ENCODE measurements at places on chromosomes 1 and 21.

DNA sequence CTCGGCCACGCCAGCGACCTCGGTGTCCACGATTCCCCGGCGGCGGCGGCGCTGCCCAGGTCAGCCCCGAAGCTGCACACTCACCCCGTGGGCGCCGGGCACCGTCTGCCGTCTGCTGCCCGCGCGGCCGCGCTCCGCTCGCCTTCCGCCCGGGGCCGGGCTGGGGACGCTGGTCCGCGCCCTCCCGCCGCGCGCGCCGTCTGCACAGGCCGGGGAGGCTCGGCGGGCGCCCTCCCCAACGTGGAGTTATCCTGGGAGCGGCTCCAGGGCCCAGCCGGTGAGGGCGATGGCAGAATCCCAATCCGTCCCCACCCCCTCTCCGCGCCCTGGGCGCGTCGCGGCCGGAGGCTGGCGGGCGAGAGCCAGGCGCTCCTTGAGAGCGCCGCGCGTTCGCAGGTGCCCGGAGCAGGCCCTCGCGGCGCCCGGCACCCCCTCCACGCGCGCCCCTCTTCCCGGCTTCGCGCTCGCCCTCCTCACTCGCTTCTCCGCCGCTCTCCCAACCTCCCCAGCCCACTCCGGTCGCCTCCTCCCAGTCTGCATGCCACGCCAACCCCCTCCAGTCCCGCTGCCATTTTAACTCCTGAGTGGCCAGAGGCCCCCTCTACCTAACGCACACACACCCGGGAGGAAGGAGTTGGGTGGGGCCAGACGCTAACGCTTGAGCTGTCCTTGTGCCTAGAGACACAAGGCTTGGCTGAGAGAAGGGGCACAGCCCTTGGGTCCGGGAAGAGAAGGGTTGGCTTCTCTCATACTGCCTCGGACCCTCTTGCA is at the start of gene LRRN2:
Gene LRRN2, minus strand, starts transcription at position 503 of the 771 bp plus-strand sequence. CDS start 65,746 bp downstream, outside the sequence.
- no peak for DNase-seq

DNA sequence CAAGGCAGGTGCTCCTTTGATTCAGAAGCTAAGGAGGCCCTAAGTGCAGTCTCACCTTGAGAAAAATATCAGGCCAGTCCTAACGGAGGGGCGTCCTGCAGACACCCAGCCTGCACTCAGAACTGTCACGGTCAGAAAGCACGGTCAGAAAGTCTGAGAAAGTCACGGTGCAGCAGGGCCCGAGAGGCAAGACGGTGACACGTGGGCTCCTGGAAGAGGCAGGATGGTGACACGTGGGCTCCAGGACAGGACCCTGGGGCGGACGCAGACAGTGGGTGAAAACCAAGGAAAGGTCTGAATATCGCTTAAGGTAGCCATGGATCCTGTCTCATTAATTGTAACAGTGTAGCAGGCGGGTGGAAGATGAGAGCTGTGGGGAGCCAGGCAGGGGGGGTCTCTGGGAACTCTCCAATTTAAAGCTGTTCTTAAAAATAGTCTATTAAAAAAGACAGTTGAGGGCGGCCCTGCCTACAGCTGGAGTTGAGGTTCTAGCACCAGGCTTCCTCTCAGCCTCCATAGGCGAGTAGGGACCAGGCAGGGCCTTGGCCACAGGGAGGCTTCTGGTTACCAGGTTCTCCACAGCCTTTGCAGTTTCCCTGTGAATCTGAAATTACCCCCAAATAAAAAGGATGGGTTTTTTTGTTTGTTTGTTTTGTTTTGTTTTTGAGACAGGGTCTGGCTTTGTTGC is 65.2 kb downstream of the FAAP20 start:
- DNase-seq = no peak

DNA sequence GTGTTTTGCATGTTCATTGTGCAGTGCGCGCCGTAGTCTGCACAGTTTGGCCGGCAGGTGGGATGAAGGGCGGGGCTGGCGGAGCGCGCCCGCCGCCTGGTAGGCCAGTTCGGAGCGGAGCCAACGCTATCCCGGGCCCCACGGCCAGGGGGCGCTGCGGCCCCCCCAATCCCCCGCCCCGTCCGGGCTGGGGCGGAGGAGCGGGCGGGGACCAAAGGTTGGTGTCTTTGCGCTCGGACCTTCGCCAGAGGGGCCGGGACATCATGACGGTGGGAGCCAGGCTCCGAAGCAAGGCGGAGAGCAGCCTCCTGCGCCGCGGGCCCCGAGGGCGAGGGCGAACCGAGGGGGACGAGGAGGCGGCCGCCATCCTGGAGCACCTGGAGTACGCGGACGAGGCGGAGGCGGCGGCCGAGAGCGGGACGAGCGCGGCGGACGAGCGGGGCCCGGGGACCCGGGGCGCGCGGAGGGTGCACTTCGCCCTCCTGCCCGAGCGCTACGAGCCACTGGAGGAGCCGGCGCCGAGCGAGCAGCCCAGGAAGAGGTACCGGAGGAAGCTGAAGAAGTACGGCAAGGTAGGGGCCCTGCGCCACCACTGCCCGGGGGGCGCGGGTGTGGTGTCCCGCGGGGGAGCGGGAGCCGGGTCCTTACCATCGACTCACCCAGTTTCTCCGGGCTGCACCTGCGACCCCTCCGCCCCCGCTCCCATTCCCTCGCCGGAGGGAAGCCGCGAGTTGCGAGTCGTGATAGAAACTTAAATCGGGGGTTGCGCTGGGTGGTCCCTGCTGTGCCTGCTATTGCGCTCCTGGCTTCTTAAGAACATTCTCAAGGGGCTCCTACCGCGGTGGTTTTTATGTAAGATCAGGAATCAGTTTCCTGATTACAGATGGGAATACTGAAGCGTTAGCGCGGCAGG is at the start of gene C1orf115:
Gene C1orf115, plus strand, starts transcription at position 224 of the 913 bp plus-strand sequence. Its CDS starts 40 bp downstream, at position 264.
- peak; percentile 43 for DNase-seq

GRCh38 chr1:20051218-20051829 is 18.7 kb upstream of the PLA2G5 start:
- DNase-seq = no peak

GRCh38 chr21:35862969-35863368 is 197.4 kb downstream of the SETD4 start:
- no peak for DNase-seq

DNA sequence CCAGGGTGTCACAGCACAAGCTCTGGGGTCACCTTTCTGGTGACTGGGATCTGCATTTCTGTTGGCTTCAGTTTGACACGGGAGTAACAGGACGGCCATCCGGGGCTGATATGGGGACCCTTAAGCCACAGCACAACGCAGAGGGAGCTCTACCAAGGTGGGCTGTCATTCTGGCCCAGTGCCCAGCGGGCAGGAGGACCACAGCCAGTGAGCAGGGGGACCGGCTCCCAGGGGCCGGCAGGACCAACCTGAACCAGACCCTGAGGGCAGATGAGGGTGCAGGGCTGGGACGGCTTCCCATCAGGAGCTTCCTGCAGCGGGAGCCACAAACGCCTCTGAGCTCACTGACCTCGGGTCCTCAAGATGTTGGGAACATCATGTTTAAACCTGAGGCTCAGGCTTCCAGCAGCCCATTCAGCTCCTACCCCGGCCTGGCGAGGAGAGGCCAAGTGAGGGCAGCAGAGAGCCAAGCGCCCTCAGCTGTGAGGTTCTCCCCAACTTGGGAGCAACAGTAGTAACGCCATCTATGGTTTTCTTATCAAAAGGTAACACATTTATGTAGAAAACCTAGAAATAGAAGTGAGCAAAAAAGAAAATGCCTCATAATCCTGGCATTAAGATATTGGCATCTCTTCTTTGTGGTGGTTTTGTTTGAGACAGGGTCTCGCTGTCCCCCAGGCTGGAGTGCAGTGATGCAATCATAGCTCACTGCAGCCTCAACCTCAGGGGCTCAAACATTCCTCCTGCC is 26.8 kb downstream of the TMEM201 start:
- DNase-seq = peak; percentile 47

DNA sequence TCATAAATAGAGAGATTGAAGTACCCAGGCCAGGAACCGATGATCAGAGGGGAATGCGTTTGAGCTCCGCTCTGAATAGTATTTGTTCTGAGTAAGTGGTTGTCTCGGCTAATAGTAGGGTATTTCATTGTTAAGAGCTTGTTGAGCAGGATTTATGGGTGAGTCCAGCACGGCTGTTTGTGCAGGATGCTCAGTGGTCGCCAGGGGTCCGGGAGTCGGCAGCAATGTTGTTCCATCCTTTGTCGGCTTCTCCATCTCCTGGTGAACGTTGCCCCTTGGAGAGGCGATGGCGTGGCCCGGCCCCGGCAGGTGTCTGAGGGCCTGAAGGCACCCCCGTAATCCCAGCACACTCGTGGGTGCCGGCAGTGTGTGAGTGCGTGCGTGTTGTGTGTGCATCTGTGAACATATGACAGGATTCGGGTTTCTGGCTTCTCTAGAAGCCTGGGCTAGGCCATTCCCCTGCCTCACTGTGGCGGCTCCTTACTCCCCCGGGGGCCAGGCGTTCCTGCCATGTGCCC is 160.8 kb upstream of the ARHGEF16 start:
- DNase-seq = no peak

GRCh38 chr1:40394491-40395172 is 21.1 kb downstream of the SMAP2 start:
- peak; percentile 79 for DNase-seq

GRCh38 chr1:229578168-229579058 is 19.9 kb upstream of the ABCB10 start:
- DNase-seq = no peak

DNA sequence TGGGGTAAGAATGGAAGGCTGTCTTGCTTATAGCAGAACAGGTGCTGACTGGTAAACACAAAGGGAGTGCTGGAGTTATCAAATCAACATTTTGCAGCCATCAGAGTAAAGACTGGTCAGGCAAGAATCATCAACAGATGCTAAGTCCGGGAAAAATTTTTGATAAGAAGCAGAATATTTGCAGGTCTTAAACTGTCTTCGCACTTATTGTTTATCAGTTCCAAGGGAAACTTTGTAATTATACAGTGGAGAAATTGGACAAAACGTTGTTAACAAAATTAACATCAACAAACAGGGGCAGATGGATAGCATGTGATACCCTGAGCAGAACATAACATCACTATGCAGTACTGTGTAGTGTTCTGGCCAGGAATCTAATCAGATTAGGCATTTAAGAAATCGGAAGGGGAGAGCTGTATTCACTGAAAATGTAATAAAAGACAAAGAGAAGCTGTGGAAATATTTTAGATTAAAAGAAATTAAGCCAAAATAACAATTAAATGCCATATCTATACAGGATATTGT is 127.1 kb downstream of the DAB1 start:
- no peak for DNase-seq

Data from inflammatory macrophage treated with lipopolysaccharide for 1 hour (primary cell).